ENCODE measurements at places on chromosomes 16 and 17. TPM values are rescaled to one million over a fixed set of nuclear protein-coding genes. Genes with fewer than 3 reads are reported as not detected.

- no peak for DNase-seq
These were observed 299.7 kb downstream of the C16orf95 start for GRCh38 chr16:87017371-87018012.

GRCh38 chr16:24141466-24141865, 114.7 kb upstream of the CACNG3 start:
- no peak for DNase-seq

DNA sequence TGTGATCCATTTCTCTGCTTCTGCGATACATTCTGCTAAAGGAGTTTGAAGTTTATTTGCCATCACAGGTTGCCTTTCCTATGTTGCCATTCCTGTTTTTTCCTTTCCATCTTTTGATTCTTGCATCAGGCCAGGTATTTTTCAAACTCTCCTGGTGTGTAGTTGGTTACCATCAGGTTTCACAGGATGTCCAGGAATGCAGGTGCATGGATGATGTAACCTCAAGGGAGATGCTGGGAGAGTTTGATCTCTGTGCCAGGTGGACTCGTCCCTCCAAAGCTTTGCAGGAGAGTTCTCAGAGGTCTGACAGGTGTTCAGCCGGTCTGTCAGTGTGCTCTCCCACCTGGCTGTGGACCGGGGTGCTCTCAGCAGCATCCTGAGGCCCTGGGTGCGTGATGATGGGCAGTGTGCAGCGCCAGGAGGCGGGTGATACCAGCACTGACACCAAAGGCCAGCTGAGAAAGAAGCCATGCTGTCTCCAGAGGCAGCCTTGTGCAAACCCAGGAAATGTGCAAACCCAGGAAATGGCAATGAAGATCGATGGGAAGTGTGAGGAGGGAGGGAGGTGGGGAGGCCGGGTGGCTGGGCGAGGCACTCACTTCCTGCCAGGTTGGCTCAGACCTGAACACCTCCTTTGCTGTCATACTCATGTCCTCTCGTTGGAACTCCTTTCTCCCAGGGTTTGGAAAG, 1.7 kb downstream of the ATP2C2 start:
- peak; percentile 84 for DNase-seq

GRCh38 chr17:19286751-19287341, 49.7 kb downstream of the EPN2 start:
- no peak for DNase-seq

DNA sequence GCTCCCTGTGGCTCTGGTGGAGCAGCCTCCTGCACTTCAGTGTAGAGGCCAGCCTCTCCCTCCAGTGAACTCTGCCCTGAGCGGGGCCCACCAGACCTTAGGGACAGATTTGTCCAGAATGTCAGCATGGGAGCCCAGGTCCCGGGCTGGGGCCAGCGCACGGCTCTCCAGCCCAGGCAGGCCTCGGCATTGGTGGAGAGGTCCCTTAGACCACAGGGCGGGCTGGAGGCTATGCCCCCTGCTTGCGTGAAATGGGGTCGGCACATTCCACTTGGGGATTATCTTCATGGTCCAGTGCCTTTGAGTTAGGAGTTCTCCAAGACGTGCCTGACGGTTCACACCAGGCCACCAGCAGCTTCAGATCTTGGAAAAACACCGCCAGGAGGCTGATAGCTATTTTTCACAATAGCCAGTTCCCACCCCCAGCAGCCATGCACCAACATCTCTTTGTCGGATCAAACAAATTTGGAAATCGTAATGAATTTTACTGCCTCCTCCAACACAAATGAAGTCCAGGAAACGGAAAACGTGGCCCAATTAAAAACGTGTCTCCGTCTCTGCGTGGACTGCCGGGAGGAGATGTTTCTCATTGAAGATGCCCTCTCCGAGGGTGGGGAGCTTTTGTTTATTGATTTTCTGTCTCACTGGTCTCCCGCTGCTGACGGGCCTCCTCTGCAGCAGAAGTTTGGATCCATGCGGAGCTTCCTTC, 110.0 kb upstream of the CIBAR2 start:
- no peak for DNase-seq

DNA sequence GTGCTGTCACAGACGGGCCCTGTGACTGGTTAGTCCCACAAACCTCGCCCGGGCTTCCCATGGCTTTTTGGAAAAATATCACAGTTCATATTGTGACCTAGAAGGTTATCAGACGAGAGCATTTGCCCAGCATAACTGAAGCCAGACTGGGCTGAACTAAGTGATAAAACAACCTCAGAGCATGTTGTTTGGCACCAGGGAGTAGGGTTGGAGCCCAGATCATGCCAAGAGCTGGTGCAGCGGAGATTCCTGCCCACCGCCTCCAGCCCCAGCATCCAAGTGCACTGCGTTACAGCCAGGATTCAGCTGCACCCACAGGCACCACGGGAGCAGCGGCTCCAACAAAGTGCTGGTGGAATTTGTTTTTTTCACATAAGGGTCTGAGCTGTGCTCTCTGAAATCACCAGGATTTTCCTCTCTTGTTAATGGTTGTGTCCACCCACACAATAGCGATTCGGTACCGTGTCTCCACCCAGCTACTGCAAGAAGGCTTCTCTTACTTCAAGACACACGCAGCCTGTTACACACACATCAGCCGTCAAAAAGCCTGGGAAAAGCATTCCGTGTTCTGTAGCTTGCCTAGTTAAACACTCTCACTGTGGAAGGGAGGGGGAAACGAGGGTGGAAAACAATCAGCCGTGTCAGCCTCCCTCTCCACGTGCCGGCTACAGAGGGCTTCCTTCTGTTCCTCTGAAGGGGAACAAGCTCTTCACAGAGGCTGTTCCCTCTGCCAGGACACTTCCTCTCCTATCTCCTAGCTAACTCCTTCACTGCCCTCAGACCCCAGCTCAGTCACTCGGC, 273.8 kb downstream of the C16orf95 start:
- DNase-seq, result no peak

DNA sequence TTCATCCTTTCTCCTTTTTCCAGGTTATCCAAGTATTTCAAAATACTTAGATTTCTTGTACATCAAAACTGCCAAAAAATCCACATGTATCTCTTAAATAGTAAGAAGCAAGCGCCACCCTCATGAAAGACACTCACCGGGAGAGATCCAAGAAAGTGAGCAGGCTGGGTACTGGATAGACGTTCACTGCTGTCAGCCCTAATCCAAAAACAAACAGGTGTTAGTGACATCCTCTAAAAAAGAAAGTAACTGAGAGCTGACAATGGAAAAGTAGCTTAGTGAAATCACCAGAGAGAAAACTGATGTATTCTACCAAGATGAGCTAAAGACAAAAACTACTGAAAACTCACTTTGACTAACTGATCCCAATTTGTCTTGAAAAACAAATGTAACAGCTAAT, 46.1 kb downstream of the MARVELD3 start:
- no peak for DNase-seq

The C16orf54 gene
- total RNA-seq, result not detected

DNA sequence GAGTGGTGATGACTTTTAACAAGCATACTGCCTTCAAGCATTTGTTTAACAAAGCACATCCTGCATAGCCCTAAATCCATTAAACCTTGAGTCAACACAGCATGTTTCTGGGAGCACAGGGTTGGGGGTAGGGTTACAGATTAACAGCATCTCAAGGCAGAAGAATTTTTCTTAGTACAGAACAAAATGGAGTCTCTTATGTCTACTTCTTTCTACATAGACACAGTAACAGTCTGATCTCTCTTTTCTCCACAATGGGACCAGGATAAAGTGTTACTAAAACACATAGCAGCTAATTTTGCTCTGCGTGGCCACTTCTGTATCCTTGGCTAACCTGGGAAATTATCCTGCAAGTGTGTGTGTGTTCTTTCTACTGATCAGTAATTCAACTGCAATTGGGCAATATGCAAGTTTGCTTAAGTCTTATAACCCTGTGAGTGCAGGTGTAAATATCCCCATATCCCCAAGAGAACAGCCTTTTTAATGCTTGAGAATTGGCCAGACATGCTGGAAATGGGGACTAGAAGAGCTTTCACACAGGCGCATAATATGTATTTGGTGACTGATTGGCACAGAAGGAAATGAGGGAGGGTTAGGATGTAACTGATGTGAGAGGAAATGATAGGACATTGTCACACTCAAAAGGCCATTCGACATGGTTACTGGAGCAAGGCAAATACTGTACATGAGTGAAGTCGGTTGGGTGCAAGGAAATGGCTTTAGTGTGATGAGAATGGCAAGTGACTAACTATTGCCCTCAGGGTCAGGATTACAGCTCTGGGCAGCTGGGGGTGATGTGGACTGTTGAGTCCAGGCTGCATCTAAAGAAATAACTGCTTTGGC, 10.8 kb upstream of the ANKS4B start:
- no peak for DNase-seq

DNA sequence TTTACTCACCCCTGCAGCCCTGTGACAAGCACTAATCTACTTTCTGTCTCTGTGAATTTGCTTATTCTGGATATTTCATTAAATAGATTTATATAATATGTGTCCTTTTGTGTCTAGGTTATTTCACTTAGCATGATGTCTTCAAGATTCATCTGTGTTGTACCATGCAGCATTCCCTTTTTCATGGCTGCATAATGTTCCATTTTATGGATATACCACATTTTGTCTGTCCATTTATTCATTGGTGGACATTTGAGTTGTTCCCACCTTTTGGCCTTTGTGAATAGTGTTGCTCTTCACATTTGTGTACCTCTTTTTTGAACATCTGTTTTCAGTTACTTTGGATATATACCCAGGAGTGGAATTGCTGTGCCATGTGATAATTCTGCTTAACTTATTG, 110.3 kb downstream of the ELAC2 start:
- no peak for DNase-seq

DNA sequence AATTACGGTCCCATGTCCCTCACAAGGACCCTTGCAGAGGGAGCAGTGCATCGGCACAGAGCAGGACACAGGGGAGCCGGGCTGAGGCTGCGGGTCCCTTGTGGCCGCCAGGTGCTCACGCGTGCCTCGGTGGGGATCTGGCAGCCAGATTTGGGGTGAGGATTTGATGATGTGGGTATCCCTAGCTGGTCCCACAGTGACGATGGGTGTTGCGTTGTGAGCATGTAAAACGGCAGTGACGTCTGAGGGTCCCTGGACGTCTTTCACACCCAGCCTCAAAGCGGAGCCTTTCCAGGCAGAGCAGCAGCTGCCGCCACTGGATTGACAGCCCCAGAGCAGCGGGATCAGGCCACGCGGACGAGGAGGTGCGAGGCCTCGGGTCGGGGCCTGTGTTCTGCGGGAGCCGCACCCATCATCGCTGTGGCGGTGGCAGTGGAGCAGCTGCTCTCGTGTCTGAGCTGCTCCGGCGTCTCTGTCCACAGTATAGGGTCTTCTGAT, 54.6 kb downstream of the WDR45B start:
- no peak for DNase-seq

The HOXB2 gene
- total RNA-seq, result 0.31 TPM

DNA sequence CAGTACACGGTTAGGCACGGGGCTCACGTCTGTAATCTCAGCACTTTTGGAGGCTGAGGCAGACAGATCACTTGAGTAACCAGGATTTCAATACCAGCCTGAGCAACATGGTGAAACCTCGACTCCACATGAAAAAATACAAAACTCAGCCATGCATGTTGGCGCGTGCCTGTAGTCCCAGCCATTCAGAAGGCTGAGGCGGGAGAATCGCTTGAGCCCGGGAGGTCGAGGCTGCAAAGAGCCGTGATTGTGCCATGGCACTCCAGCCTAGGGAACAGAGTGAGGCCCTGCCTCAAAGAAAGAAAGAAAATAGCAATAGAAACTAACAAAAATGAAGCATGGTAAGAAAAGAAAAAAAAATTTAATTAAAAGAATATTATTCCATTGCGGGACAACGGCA, 128.0 kb upstream of the CHMP6 start:
- DNase-seq, result no peak

GRCh38 chr17:72236980-72237633, 116.3 kb downstream of the SOX9 start:
- DNase-seq, result no peak

GRCh38 chr16:89918453-89919347, at the start of gene MC1R:
Gene MC1R (plus strand): TSS chr16:89918862. CDS start chr16:89919259, 397 bp downstream.
- DNase-seq, result no peak

DNA sequence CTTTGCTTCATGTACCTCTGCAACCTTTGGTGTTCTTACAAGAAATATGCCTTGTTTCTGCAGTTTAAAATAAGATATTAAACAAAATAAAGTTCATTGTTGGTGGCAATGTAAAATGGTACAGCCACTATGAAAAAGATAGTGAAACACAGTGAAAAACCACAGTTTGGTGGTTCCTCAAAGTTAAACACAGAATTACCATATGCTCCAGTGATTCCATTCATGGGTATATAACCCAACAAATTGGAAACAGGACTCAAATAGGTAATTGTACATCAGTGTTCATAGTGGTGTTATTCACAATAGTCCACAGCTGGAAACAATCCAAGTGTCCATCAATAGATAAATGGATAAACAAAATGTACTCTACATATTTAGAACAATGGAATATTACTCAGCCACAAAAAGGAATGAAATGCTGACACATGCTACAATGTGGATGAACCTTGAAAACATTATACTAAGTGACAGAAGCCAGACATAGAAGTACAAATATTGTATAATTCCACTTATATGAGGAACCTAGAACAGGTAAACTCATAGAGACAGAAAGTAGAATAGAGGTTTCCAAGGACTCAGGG, 49.2 kb downstream of the CUEDC1 start:
- DNase-seq, result no peak

The TBC1D3B gene
- 13.8 TPM for total RNA-seq

GRCh38 chr16:57091200-57091974, 996 bp upstream of the CPNE2 start:
- DNase-seq, result peak; percentile 60

- no peak for DNase-seq
These were observed 83.0 kb downstream of the WWP2 start for GRCh38 chr16:69845181-69845580.

DNA sequence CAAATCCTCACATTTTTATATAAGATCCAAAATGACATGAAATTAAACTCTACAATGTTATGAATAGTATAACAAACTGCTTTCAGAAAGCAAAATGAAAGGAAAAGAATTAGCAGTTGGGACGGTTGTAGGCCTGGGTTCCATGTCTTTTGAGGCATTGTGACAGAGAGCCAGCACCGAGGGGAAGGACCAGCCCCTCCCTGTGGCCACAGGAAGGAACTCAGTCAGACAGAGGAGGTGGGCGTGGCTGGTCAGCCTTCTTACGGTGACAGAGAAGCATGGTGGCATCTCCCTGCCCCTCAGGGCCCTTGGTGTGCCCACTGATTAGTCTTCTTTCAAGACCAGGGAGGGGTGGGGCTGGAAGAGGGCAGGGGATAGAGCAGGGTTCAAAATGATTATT, 5.7 kb downstream of the ZNF319 start:
- peak; percentile 69 for DNase-seq

- no peak for DNase-seq
These were observed 15.4 kb upstream of the CCL22 start for GRCh38 chr16:57343221-57343620.

The MT4 gene
- not detected for total RNA-seq

GRCh38 chr16:72894293-72895151, 153.4 kb downstream of the ZFHX3 start:
- DNase-seq, result no peak

- peak; percentile 67 for DNase-seq
These were observed 5.7 kb upstream of the SPNS2 start for GRCh38 chr17:4492721-4493561.

DNA sequence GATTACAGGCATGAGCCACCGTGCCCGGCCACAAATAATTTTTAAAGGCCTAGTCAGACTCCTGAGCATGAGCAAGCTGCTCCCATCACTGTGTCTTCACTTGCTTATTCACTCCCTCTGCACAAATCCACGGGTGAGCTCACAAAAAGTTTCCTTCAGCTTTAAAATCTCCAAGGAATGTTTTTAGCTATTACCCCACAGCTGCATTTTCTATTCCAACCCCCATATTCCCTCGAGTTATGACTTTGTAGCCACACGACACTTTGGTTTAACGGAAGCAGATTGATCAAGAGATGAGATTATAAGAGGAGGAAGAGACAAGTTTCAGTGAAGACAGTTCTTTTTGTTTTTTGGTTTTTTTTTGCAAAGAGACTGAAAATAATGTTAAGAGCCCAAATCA, 49.1 kb upstream of the SLC25A19 start:
- DNase-seq, result no peak

Measured in PC-9 (cell line).